H9 (cell line): ENCODE measurements at places on chromosomes 7 and 10. TPM values are rescaled to one million over a fixed set of nuclear protein-coding genes. Genes with fewer than 3 reads are reported as not detected.

- H3K27me3 ChIP-seq = no peaks in the 10 kb centered on the region
- no peak for DNase-seq
- H3K4me1 ChIP-seq = peaks cover 2% of the 10 kb centered on the region; the same call in 1 of the 2 replicates
- no peak overlapping the region for H3K27ac ChIP-seq
These were observed 5.3 kb upstream of the TMEM139 start for GRCh38 chr7:143279186-143280098.

DNA sequence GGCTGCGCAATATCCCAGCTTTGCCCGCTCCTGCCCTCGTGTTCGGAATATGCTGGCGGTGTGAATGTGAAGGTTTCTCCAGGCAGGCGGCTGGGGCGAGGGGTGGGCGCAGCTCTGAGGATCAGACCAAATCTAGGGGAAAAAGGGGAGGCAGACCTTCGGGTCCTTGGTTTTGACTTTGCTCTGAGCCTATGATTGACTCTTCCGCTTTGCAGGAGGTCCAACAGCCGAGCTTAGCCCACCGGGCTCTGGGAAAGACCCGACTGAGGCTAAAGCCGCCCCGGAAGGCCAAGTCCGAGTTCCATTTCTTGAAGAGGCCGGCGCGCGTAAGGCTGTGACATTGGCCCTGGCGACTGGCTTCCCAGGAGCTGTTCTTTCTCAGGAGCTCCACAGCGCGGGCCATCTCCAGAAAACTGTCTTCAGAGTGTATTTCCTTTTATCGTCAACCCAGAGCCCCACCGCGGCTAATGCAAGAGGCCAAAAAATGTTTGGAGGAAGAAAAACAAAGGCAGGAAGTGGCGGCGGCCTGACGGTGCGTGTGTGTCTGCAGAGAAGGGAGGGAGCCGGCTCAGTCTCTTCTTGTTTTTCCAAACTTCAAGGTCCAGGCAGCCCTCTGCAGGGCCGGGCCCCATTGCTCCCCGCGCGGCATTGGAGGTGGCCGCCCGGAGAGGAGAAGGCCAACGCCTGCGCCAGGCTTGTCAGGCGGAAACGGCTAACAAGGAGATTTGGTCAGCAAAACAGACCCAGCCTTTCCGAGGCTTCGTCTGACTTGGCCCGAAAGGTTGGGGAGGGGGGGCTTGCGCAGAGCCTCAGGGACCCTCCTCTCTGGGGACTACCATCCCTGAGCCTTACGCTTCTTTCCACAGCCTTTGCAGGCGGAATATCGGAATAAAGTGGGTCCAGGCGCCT lies 3.6 kb upstream of the HOXA11 start:
- no peak overlapping the region for H3K27ac ChIP-seq
- DNase-seq = peak; percentile 60
- peaks cover 97% of the 10 kb centered on the region for H3K27me3 ChIP-seq
- H3K36me3 ChIP-seq = no peaks in the 10 kb centered on the region; the same call in 2 of the 3 replicates
- H3K4me1 ChIP-seq = no peaks in the 10 kb centered on the region
- peak overlapping the region; percentile 12; the same call in 1 of the 2 replicates for H3K4me3 ChIP-seq

Gene FLNC
- total RNA-seq = 12.2 and 12.5 TPM in 2 replicates

Gene LIPM
- not detected in 2 replicates for total RNA-seq

Gene EN2
- total RNA-seq = 0.07 and 0.15 TPM in 2 replicates

GRCh38 chr7:85095806-85096205 lies 91.0 kb downstream of the SEMA3D start:
- H3K4me1 ChIP-seq = no peaks in the 10 kb centered on the region
- H3K27me3 ChIP-seq = no peaks in the 10 kb centered on the region
- no peak overlapping the region for H3K4me3 ChIP-seq

- DNase-seq = no peak
- no peaks in the 10 kb centered on the region for H3K27me3 ChIP-seq
- H3K27ac ChIP-seq = no peak overlapping the region
- H3K4me1 ChIP-seq = no peaks in the 10 kb centered on the region
- peaks cover 2% of the 10 kb centered on the region for H3K36me3 ChIP-seq
- H3K4me3 ChIP-seq = no peak overlapping the region
These were observed 9.9 kb downstream of the EPDR1 start for GRCh38 chr7:37930226-37930948.

DNA sequence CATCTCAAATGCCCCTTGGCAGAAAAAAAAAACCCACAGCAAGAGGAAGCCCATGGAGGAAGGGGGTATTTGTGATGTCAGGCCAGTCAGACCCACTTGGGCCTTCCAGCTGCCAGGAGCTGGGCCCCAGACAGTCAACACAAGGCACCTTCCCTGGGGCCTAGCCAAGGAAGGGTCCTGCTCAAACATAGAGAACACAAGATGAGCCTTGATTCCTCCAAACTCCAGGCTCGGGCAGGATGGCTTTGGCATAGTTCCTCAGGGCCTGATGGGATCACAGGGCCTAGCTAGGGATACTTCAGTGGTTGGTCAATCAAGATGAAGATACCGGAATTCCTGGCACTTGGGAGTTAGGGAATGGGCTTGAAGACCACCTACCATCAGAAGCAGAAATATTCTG lies 30.8 kb downstream of the DPCD start:
- H3K4me3 ChIP-seq = no peak overlapping the region
- no peaks in the 10 kb centered on the region for H3K27me3 ChIP-seq
- peaks cover 6% of the 10 kb centered on the region; the same call in 2 of the 3 replicates for H3K36me3 ChIP-seq
- H3K27ac ChIP-seq = no peak overlapping the region
- no peak for DNase-seq
- H3K4me1 ChIP-seq = no peaks in the 10 kb centered on the region; the same call in 1 of the 2 replicates

DNA sequence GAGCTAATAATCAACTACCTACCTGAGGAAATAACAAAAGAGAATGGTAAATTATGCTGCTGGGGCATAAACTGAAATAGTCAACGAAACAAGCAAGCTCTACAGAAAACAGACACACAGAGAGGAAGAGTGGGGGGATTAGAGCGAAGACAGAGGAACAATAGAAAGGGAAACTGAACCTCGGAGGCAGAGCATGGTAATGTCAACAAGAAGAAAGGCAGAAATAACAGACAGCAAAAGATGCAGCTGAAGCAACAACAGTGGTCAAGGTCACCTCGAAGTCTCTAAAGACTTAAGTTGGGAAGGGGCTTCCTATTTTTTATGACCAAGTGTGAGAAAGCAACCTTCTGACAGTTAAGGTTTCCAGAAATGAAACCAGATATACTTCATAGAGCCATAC lies 177.0 kb downstream of the ZNF438 start:
- no peak overlapping the region for H3K27ac ChIP-seq
- no peaks in the 10 kb centered on the region for H3K36me3 ChIP-seq
- H3K4me3 ChIP-seq = no peak overlapping the region
- no peaks in the 10 kb centered on the region; the same call in 1 of the 2 replicates for H3K4me1 ChIP-seq

Gene ACBD7
- total RNA-seq = 22.0 and 25.0 TPM in 2 replicates

DNA sequence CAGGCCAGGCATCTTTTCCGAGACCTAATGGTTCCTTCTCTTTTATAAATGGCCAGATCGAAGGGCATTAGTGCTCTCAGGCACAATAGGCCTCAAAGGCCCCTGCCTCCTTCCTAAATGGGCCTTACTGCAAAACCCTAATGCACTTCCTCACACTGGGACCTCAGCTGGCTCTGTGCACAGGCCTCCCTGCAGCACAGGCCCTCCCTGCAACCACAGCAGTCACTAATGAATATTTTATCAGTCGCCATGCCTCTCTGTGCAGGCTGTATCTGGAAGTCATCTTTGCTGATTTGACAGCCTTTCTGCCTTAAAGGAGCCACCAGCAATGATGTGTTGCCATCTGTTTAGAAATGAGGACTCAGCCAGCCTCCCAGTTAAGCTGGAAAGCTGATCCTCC lies 54.9 kb upstream of the SDK1 start:
- no peaks in the 10 kb centered on the region for H3K27me3 ChIP-seq
- no peaks in the 10 kb centered on the region; the same call in 2 of the 3 replicates for H3K36me3 ChIP-seq
- no peak overlapping the region for H3K4me3 ChIP-seq
- H3K27ac ChIP-seq = no peak overlapping the region
- H3K4me1 ChIP-seq = no peaks in the 10 kb centered on the region; the same call in 1 of the 2 replicates

Gene CXCL12
- total RNA-seq = 28.3 and 29.5 TPM in 2 replicates

GRCh38 chr10:31581741-31582323 lies 262.8 kb downstream of the ZEB1 start:
- peaks cover 7% of the 10 kb centered on the region; the same call in 2 of the 3 replicates for H3K36me3 ChIP-seq
- H3K4me1 ChIP-seq = peaks cover 4% of the 10 kb centered on the region; the same call in 1 of the 2 replicates
- H3K4me3 ChIP-seq = no peak overlapping the region
- H3K27me3 ChIP-seq = no peaks in the 10 kb centered on the region
- no peak for DNase-seq
- H3K27ac ChIP-seq = no peak overlapping the region
